ENCODE measurements at places on chromosomes 4 and X. TPM values are rescaled to one million over a fixed set of nuclear protein-coding genes. Genes with fewer than 3 reads are reported as not detected.

CACNA1F gene
- not detected for total RNA-seq

CXCL11 gene
- total RNA-seq = not detected

PABPC4L gene
- total RNA-seq = 0.08 TPM

SH3D19 gene
- total RNA-seq = 23.5 TPM

TAF9B gene
- total RNA-seq = 10.2 TPM

MED12 gene
- 13.4 TPM for total RNA-seq

CTAG2 gene
- total RNA-seq = not detected

SRPX2 gene
- 3.1 TPM for total RNA-seq

FDCSP gene
- total RNA-seq = not detected

TBC1D8B gene
- 1.5 TPM for total RNA-seq

GAGE12H gene
- total RNA-seq = not detected
